ENCODE measurements at places on chromosomes 1 and 21.

GRCh38 chr1:32886828-32887414, 630 bp downstream of the HPCA start:
- DNase-seq, result no peak

GRCh38 chr1:186511761-186512637, 51.1 kb upstream of the PDC start:
- no peak for DNase-seq

DNA sequence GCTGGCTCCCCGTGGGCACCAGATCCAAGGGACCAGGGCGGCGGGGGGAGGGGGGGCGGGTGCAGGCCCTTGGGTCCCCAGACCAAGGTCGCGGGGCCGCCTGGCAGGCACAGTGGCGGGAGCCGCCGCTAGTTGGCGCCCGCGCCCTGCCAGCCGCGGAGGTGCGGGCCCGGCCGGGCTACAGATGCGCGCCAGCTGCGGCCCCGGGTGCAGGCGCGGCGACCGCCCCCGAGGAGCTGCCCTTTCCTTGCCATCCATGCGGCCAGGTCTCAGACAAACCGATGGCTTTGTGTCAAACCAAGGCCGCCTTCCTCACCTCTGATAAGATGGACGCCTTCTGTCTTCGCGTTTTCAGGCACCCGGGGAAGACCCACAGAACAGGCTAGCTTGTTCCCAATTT, 2.2 kb upstream of the RUNX3 start:
- peak; percentile 61 for DNase-seq

- DNase-seq, result no peak
These were observed 5.3 kb downstream of the DSCAM start for GRCh38 chr21:40841524-40842196.

All from GM23248 (cell line).